ENCODE measurements at places on chromosomes 3 and 15.

DNA sequence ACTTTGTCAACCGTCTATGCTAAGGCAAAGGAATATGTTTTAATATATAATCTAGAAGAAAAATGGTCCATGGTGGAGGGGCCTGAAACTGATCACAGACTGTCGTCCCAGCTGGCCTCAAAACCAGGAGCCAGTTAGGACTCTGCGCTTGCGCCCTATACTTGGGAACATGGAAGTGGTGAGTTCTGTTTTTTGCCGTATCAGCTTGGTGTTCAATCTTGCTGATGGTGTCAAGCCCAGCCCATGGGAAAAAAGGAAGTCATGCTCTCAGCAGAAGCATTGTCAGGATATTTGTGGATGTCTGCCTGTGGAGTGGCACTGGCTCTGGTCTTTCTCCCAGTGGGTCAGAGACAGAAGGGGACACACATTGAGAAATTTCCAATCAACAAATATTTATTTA lies 342.0 kb upstream of the CTDSPL start:
- DNase-seq, result no peak

DNA sequence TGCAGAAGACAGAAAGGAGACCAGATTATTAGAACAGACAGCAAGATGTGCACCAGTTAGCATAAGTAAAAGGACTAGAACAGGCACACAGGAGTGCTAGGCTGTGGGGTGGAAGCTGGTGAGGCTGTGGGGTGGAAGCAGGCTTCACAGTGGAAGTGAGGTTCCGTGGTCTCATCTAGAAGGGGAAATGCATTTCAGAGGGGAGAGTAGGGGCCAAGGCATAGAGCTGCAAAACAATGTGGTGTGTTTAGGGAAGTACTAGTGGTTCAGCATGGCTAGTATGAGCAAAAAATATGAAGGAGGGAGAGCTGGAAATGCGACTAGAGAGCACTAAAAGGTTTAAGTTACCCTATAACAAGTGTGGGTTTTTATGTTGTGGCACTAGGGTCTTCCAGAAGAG lies 6.5 kb downstream of the POPDC2 start:
- no peak for DNase-seq

GRCh38 chr15:31579282-31579681 lies 252.6 kb downstream of the KLF13 start:
- no peak for DNase-seq

- DNase-seq, result no peak
These were observed 11.4 kb downstream of the ACTC1 start for GRCh38 chr15:34783991-34784390.

DNA sequence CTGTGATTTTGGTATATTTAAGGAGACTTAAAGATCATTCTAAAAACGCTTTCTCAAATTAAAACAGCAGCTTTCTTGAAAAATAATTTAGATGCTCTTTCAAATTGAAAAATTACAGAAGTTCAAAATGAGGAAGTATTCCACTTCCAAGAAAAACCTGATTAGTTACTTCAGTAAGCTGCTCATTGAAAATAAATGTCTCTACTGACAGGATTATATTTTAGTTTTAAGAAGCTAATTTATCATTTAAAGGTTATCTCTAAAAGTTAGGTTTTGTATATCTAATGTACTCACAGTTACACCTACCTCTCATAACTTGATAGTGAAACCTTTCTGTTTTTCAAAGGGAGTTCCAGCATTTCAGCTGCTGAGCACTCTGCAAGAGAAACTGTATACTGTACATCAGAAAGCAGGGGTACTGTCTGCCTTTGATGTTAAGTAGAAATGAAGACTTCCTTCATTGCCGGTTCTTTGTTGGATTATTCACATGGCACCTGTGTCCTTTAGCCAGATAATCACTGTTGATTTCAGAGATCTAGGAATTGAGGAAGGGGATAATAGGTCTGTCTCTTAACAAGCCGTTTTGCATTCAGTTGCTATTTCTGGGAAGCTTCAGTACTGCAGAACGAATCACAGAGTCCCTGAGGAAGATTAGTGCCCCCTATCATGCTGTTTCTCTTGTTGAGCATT lies 161.6 kb downstream of the TCF12 start:
- no peak for DNase-seq

GRCh38 chr15:88657326-88658069 lies 18.7 kb downstream of the ISG20 start:
- peak; percentile 33 for DNase-seq

DNA sequence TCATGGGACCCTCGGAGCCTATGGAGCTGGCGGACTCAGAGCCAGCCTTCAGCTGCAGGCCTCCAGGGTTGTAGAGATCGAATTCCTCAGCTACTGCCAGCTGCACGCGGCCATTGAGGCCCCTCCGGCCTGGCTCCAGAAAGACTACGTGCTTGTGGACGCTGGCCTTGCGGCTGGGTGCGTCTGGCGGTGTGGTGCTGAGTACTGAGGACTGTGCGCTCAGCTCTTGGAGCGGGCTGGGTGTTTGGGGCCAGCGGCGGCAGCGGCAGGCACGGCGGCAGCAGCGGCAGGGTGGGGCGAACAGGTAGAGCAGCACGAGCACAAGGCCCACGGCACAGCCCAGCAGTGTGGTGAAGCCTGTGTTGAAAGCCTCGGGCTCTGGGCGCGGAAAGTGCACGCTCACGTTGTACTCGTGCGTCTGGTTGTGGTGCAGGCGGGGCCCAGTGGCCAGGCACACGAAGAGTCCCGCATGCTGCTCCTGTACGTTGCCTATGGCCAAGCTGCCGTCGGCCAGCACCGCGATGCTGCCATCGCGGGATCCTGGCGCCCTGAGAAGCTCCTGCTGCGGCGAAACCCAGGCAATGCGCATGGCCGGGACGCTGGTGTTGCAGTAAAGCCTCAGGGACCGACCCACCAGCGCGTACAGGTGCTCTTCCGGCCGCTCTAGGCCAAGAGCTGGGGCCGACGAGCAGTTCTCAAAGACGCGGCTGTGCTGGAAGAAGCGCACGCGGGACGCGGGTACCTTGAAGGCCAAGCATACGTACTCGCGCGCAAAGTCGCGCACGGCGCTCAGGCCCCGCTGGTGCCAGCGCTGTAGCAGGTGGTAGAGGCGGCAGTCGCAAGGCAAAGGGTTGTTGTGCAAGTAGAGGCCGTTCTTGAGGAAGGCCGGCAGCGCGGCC lies 1.3 kb downstream of the AMIGO3 start:
- DNase-seq, result no peak

- peak; percentile 44 for DNase-seq
These were observed 68.2 kb downstream of the RYR3 start for GRCh38 chr15:33378866-33379480.

- no peak for DNase-seq
These were observed 200.1 kb upstream of the PROK2 start for GRCh38 chr3:71984843-71985613.

DNA sequence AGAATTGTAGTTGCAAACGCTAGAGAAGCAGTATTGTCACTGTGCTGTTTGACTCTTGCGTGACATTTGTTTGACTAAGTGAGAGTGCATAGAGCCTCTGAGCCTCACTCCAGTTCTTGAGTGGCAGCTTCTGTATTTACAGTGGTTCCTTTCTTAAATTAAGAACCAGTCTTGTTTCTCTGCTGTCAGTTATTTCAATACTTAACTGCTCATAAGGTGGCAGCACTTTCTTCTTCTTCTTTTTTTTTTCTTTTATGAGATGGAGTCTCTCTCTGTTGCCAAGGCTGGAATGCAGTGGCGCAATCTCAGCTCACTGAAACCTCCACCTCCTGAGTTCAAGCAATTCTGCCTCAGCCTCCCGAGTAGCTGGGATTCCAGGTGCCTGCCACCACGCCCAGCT lies 372.1 kb downstream of the LPP start:
- DNase-seq, result no peak

GRCh38 chr3:189160519-189161309 lies 11.1 kb upstream of the TPRG1 start:
- no peak for DNase-seq

Measured in hematopoietic multipotent progenitor cell treated with erythropoietin and hydrocortisone succinate and interleukin-3 and kit ligand, for 8 days (in vitro differentiated cells).